T-cell (primary cell): ENCODE measurements at places on chromosomes 2 and 18. TPM values are rescaled to one million over a fixed set of nuclear protein-coding genes. Genes with fewer than 3 reads are reported as not detected.
A peak's percentile ranks its signal among the peaks of the same experiment; 100 is the strongest.

GRCh38 chr18:40447820-40448219, 1507.2 kb upstream of the PIK3C3 start:
- no peak for DNase-seq

GRCh38 chr2:104883357-104883756, 29.4 kb downstream of the POU3F3 start:
- no peak for DNase-seq

DNA sequence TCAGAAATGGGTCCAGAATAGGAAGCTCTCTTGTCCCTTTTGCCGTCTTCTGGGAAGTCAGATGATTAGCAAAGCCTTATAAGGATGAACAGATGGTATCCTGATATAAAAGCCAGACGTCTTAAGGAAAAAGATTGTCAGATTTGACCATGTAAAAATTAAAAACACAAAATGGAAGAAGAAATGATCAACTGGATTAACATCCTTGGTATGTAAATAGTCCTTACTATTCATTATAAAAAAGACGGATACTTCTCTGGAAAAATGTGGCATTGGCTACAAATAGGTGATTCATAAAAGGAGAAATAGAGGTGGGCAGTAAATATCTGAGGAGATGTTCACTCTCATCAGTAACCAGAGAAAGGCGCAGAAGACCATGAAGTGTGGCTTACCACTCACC, 33.7 kb upstream of the SCLY start:
- no peak for DNase-seq

GRCh38 chr18:3919396-3920061, 469.6 kb downstream of the TGIF1 start:
- no peak for DNase-seq

Gene CRIM1
- total RNA-seq = 5.8 TPM

Gene LMAN2L
- total RNA-seq = 5.1 TPM

- DNase-seq = no peak
Observed at GRCh38 chr2:207801259-207801658, 31.6 kb upstream of the FZD5 start.

Gene CD207
- total RNA-seq = not detected

DNA sequence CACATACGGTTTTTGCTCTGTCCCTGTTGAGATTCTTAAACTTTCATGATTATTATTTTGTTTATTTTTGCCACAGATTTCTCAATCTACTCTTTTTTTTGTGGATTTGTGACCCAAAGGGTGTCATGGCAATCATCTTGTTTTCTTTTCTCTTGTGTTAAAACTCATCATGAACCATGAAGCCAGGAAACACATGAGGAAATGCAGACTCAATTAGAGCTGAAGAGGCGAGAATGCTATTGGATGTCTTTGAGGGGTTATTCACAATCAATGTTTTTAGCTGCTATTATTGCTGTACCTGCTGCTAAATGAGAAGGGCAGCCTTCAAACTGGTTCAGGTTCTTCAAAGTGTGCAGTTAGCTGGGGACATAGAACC, 99.5 kb upstream of the MMADHC start:
- DNase-seq = no peak

Gene FEV
- total RNA-seq = not detected

- DNase-seq = no peak
Observed at GRCh38 chr2:27236136-27236535, 19.0 kb downstream of the CAD start.

DNA sequence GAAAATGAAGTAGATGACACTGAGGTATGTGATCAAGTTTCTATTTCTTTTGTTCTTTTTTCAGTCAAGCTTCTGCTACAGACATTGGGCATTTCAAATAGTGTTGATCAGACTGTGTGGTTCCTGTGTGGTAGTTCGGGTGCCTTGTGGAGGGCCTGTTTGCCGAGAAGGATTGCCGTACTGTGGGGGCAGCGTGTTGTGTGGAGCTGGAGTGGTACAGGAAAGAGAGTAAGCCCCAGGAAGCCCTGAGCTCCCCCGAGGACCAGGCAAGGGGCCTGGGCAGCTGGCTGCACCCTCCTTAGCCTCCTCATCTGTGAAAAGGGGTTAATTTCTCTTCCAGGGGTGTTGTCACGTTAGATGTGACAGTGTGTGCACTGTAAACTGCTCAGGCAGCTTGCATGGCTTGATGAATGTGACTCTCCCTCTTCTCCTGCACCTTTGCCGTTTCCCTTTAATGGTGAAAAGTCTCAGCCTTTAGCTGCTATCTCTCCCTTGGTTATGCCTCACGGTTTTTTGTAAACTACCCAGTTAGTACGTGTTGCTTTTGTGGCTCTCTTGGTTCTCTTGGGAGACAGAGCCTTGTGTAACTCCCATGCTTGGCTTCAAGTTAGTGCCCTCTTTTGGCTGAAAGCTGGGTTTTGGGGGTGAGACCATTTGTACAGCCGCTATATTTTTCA, 19.5 kb downstream of the C2orf74 start:
- no peak for DNase-seq

DNA sequence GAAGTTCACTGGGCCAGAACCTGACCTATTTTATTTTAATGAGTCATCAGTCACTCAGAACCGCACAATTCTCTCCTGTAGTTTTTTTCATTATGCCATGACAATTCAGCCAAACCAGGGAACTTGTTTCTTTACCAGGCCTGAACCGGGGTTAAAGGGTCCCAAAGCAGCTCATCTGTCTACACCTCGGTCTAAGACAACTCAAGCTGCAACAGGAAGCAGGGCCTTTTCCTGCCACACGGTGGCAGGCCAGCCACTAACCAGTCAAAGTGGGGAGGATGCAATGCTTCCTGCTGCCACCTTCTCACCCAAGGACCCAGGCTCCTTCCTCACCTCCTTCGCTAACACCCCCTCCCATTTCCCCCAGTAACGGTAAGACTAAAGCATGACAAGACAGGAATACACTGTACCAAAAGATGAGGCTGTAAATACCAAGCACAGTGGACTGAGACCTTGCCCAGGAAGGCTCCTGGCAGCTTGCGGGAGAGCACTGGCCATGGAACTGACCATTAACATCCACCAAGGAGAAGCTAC, 56.7 kb upstream of the ACKR3 start:
- peak; percentile 74 for DNase-seq

- DNase-seq = no peak
Observed at GRCh38 chr2:64748561-64748960, 94.8 kb upstream of the SERTAD2 start.

Gene IL1F10
- total RNA-seq = not detected

DNA sequence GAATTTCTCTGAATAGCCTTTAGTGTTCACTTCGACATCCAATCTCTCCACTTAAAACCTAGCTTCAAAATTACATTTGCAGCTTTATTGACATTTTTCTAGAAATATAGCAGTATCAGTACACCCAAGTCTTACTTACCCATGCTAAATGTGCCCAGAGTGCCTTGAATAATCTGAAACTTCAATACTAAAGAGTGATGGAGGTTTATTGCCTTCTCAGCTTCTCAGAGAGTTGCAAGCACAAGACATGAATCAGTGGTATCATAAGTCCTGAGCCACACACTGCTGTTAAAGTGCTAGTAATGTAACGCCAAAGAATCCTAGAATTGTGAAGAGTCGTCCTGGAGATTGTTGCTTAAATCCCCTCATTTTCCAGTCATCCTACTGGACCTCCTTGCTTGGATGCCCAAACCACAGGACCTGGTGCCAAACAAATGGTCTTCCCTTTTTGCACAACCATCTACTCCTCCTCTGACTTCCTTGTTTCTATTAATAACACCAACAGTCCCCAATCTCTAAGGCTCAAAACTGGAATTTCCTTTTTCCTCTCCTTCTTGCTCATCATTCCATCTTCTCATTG, 83.2 kb upstream of the SPATS2L start:
- DNase-seq = no peak

GRCh38 chr2:234998404-234999211, 46.8 kb downstream of the SH3BP4 start:
- DNase-seq = no peak

DNA sequence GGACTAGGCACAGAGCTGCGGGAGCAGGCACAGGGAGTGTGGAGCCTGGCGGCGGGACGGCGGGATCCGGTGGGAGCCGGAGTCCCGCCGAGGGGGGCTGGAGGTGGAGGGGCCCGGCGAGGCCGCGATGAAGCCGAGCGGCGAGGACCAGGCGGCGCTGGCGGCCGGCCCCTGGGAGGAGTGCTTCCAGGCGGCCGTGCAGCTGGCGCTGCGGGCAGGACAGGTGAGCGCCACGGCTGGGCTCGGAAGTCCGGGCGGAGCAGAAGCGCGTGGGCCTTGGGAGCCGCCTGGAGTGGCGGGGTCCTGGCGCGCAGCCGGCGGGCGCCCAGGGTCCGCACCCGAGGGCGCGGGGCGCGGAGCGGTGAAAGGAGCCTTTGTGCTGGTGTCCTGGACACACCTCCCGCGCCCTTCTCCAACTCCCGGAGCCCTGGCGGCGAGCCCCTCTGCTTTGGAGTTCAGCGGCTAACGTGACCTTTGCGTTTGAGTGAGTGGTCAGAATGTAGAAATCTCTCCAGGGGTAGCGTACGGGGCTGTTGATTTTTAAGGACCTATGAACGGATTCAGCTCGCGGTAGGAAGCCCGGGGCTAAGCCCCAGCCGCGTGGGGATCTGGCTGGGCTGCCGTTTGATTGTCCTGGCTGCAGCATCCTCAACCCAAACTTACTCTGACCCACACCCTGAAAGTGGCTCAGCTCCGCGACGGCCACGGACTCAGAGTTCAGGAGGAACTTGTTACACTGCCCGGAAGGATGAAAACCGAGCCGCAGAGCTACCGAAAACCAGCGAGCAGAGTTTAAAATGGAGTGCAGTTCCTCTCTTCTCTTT, 448 bp downstream of the IMPA2 start:
- DNase-seq = no peak

GRCh38 chr18:34049511-34049910, 175.2 kb downstream of the NOL4 start:
- no peak for DNase-seq
